8988T (cell line): ENCODE measurements at places on chromosomes 2 and 18.

DNA sequence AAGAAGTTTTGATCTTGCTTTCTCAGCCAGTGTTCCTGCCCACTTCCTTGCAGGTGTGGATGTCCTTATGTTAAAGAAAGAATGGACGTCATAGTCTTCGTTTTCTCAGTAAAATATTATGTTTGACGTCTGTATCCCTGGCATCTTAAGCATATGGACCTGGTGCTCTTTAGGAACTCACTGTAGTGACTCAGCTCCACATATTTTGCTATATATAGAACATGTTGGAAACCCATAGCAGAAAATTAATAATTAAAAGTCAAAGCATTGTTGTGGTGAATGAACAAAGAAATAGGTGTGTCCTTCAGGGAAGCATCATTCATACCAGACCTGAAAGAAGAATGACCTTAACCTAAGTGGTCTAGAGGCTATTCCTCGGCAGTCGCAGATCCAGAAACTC is 196.1 kb downstream of the MCFD2 start:
- DNase-seq: no peak

DNA sequence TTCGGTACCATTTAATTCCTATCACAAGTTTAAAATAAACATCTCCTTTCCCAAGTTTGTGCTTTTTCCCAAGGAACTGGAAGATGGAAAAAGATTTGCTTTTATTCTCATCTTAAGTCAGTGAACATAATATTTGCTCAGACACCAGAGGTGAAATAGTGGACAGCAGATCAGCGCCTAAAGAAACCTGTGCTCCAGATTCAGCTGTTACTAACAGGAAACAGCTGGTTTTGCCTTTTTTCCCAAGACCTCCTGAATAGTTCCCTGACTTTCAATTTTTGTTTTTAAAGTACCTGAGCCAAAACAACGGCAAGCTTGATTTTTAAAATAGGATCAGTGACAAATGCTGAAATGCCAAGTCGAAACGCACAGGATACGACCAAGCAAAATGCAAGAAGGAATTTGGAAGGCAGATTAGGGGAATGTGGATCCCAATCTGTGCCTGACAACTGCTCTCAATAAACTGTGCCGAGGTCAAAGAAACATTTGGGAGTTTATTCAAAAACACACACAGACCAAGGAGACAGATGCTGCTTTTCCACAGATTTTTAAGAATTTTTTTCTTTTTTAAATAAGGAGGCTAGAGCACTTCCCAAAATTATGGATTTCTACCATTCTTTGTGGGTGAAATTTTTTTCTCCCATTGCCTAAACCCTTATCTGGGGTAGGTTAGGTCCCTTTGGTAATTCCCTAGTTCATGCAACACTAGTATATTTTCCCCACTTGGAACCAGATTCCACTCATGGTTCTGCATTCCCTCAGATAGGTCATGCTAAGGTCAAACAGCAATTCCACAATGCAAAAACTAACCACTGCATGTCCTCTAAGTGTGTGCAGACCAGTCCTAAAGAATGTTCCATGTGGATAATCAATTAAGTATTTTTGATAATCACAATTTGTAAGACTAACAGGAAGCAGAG is 121.5 kb upstream of the PDE1A start:
- no peak for DNase-seq

- no peak for DNase-seq
Observed at GRCh38 chr2:84285056-84285747, 173.9 kb downstream of the SUCLG1 start.

GRCh38 chr2:45438872-45439665 is 172.0 kb downstream of the SRBD1 start:
- no peak for DNase-seq

DNA sequence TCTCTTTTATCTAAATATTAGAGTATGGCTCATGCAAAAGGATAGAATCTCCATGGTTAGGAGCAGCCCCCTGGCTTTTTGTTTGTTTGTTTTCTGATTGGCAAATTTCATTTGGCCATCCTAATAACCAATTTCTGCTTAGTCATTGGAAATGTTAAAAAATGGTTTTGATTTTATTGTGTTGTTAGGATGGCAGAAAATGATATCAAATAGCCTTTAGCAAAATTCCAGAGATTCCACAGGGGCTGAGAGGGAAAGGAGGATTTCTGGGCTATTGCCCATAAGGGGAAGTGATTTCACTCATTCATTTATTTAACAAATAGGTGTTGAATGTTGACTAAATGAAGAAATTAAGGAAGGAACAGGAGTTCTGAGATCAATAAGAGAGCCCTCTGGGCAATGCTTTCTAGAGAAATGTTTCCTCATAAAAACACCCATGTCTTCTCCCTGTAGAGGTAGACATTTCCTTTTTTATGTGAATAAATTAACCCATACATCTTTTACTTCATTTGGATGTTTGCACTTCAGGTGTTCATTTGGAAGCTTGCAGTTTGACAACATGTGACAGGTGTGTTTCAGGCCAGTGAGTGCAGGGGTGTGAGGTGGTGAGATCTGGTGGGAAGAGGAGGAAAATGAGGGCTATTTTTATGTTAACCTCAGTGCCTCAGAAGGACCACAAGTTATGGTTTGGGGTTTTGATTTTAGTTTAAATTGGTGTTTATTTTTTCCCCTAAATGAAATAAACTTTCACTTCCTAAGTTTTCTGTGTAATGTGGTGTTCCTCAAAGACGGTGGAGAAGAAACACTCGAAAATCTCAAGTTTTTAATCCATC is 61.7 kb upstream of the EPC2 start:
- DNase-seq: no peak

DNA sequence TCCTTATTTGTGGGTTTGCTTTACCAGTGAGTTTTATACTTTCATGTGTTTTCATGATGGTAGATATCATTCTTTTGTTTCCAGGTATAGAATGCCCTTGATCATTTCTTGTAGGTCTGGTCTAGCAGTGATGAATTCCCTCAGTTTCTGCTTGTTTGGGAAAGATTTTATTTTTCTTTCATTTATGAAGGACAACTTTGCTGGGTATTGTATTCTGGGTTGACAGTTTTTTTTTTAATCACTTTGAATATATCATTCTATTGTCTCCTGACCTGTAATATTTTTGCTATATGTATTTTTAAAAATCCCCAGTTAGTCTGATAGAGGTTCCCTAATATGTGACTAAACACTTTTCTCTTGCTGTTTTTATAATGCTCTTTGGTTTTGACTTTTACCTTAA is 58.3 kb upstream of the GALNT3 start:
- DNase-seq: no peak

DNA sequence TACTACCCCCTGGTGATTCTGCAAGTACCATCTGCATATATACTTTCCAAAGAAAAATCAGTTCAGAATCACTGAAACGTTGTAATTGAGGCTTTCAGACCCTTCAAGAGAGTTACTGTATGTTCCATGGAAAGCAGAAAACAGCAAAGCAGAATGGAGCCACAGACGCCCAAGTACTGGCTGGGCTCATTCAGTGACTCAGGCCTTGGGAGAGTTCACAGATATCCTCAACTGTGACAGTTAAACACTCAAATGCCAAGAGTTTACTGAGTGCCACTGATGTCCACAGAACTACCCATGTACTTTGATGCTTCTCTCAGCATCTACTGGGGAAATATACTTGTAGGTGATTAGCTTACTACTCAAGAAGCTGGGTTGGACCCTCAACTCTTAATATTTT is 303.4 kb downstream of the TCF4 start:
- no peak for DNase-seq

DNA sequence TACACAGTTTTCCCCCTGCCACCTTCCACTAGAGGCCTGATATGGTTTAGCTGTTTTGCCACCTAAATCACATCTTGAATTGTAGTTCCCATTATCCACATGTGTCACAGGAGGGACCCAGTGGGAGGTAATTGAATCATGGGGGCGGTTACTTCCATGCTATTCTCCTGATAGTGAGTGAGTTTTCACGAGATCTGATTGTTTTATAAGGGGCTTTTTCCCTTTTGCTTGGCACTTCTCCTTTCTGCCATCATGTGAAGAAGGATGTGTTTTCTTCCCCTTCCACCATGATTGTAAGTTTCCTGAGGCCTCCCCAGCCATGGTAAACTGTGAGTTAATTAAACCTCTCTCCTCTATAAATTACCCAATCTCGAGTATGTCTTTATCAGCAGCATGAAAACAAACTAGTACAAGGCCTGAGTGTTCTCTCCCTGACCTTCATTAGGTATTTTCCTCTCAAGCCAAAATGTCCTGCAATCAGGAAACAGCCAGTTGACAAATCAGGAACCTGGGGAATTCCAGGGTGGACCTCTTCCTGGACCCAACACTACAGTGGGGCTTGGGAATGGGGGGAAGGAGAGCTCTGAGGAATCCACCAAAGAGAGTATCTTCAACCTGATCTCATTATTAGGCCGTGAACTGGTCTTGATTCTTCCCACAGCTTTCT is 129.9 kb downstream of the TXNL1 start:
- no peak for DNase-seq

- DNase-seq: no peak
Observed at GRCh38 chr18:54217624-54218023, 6.8 kb downstream of the MBD2 start.

- no peak for DNase-seq
Observed at GRCh38 chr2:39215545-39215944, 28.2 kb downstream of the CDKL4 start.

GRCh38 chr2:71389384-71390072 is 57.9 kb downstream of the ZNF638 start:
- DNase-seq: no peak

GRCh38 chr2:217394510-217395351 is 534.9 kb upstream of the TNP1 start:
- no peak for DNase-seq

GRCh38 chr2:97645112-97645694 is 659 bp upstream of the COX5B start:
- DNase-seq: no peak

DNA sequence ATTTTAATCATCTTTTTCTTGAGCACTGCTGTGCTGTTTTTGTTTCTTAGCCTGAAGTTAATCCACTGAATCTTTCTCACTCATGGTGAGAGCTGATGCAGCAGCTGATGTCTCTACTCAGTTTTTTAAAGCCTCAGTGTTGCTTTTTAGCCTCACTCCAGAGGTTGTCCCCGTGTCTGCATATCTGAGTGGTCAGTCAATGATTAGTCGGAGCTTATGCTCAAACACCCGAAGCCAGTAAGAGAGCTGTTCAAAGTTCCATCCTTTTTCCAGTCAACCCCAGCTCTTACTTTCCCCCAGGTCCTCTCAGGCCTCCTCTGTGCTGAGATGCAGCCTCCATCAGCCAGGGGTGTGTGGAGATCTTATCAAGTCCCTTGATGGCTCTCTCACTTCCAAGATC is 81.1 kb downstream of the MBOAT2 start:
- no peak for DNase-seq

DNA sequence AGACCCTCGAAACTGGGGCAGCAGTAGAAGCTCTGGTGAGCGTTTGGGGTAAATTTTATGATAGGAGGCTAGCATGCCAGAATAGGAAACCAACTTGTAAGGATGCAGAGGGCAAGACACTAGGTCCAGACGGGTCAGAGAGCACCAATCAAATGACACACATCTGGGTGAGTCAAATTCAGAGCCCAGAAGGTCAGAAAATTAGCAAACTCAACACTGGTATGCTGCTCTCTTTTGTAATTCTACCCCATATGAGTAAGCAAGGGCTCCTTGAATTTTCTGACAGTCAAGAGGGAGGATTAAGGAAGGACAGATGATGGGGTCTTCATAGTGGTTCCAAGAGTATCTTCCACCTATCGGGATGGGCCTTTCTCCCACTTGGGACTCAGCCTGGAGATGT is 209.8 kb downstream of the BCL2 start:
- no peak for DNase-seq

GRCh38 chr18:52723550-52723970 is 383.6 kb downstream of the DCC start:
- DNase-seq: no peak

- DNase-seq: no peak
Observed at GRCh38 chr2:150012986-150013385, 425.4 kb upstream of the MMADHC start.

GRCh38 chr2:120490091-120490798 is 144.3 kb downstream of the INHBB start:
- DNase-seq: no peak

DNA sequence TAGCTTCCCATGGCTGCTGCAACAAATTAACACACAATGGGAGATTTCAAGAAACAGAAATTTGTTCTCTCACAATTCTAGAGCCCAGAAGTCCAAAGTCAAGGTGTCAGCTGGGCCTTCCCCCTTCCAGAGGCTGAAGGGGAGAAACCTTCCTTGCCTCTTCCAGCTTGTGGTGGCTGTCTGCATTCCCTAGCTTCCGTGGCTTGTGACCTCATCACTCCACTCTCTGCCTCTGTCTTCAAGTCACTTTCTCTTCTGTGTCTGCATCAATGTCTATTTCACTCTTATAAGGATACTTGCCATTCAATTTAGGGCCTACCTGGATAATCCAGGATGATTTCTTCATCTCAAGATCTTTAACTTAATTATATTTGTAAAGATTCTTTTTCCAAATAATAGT is 16.8 kb upstream of the SRBD1 start:
- DNase-seq: no peak

DNA sequence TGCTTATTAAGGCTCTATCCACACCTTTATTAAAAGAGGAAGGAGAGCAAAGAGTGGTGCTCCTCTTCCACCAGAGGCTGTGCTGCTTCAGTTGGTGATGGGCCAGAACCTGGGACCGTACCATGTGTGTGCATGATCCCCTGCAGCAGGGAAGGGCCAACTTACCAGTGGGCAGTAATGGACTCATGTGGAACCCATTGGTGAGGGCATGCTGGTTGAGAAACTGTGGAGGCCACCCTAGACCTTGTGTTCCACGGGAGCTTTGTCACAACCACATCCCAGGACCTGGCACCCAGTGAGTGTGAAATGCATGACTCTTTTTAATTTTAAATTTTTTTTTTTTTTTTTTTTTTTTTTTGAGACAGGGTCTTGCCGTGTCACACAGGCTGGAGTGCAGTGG is 5.4 kb downstream of the UBE2F start:
- DNase-seq: no peak

- no peak for DNase-seq
Observed at GRCh38 chr2:46748735-46749531, 166.7 kb downstream of the MCFD2 start.

- DNase-seq: no peak
Observed at GRCh38 chr2:215397632-215398341, 38.1 kb downstream of the FN1 start.
